Midbrain (tissue), 1 donor: ENCODE measurements at places on chromosomes 7 and 10.
A peak's percentile ranks its signal among the peaks of the same experiment; 100 is the strongest.

GRCh38 chr7:37234928-37235327, 213.7 kb downstream of the ELMO1 start:
- DNase-seq, result peak; percentile 53

DNA sequence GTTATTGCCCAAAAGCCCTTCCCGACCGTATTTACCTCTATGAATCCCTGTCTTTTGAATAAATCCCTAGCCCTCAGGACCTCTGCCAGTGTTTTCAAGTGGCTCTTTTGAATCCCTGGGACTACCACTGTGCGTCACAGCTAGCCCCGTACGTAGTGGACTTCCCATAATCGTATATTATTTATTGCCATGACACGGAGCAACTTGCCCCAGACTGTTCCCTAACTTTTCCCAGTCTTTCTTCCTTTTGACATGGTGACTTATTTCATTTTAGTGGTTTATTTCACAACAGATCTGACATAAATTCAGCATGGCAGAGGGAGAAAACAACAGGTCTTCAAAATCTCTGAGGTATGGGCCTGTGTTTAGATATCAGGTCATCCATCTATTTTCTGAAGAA, 318.6 kb upstream of the KLF6 start:
- no peak for DNase-seq

GRCh38 chr7:630111-630511, 96.4 kb upstream of the DNAAF5 start:
- no peak for DNase-seq

DNA sequence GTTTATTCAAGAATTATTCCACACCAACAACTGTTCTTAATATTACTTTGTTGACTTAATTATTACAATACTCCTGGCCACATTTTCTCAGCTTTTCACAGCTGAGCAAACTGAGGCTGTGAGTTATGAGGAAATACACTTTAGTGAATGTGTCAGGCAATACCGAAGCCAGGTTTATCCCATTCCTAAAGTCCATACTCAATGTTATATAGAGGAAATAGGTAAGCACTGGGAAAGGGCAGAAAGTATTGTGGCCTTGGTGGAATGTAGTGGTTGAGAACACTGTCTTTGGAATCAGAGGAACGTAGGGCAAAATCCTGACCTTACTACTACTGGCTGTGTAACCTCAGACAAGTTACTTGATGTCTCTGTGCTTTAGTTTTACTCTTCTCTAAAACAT, 110.8 kb downstream of the CD36 start:
- DNase-seq, result no peak

DNA sequence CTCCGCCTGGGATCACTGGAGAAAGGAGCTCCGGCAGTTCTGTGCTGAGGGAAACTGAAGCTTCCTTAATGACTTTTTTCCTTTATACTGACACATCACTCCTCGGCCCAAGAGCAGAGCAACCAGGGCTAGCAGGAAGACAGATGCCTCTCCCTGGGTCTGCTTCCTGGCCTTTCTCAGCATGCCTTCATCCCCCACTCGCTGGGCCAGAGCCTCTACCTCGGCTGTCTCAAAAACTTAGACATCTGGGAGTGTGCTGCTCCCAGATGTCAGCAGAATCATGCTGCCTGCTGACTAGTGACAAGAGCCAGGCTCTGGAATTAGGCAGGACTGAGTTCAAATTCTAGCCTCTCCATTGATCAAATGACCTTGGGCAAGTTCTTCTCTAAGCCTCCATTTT, 24.4 kb upstream of the LRRC4 start:
- DNase-seq, result no peak
